RPMI7951 (cell line): ENCODE measurements at places on chromosomes 11 and 22.

- no peak for DNase-seq
Observed at GRCh38 chr11:104169091-104169490, 5.1 kb upstream of the PDGFD start.

DNA sequence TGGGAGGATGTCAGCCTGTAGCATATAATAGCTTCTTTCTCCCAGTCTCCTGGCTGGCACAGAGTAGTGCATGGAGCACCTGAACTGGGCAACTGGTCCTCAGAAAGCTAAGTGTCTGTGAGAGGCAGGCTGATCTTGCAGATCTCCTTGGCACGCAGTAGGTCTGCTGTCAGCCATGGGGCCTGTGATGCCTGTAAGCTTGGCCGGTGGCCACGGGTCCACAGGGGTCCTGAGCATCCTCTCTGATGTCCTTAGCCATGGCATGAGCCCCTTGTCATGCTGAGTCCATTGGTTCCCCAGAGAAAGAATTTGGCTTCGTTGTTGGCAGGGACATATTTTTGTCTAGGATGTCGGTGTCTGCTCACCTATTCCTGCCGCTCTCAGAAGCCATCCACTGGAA is 25.0 kb downstream of the AMPD3 start:
- DNase-seq, result no peak

DNA sequence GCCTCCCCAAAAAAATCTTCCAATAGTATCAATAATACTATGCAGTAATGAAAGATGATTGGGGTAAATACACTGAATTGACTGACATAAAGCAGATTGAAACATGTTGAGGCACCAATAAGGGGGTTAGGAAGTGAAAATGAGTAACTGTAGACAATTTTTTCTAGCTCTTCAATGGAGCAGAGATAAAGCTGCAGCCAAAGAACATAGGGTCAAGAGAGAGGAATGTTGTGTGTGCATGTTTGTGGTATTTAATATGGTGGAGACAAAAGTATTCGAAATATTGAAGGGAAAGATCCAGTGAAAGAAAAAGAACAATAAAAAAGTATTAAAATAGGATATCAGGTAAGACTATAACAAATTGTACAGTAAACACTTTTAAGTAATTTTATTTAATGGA is 450.0 kb upstream of the CCDC179 start:
- DNase-seq, result peak; percentile 18

DNA sequence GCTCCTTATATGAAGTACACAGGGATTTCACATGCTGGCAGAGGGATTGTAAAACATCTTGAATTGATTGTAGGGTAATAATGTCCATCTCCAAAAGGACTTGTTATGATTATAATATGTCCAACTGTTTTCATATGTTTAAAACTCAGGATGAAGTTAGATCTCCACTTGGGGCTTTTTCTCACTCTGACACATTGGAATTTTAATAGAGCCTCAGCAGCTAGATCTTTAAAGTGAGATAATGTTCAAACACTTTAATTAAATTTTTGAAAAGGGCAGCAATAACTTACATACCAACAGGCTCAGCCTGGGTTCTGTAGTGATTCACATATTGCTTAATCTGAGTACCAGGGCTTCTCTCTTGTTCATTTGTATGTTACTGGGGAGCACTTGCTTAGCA is 152.1 kb downstream of the NELL1 start:
- DNase-seq, result no peak

- DNase-seq, result no peak
Observed at GRCh38 chr11:2302896-2303626, 1.2 kb downstream of the TSPAN32 start.
